ENCODE measurements at places on chromosomes 5 and 9.

DNA sequence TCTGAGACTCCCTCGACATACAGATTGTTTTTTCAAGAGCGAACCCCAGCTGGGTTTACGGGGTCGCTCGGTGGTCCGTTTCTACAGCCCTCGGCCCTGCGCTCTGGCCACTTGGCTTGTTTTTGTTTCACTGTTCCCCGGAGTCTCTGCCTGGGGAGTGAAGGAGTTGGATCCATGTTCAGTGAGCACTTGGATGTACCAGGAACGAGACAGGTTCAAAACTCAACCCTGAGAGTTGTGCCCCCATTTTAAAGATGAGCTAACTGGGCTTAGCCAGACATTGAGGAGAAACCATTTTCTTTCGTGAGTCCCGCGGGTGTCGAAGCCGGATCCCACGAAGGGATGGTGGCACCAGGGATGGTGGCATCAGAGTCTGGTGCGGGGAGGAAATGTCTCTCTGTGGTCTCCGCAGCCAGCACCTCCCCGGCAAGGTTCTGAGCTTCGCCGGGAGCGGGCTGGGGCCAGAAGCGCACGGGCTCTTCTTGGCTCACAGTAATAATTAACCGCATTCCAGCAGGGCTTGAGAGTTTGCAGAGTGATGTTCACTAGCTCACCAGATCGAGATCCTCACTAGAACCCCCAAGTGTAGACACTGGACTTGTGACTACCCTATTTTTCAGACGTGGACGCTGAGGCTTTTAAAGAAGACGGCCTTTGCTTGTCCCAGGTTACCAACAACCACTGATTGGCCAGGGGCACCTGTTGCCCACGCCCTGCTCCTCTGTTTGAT is 1.0 kb downstream of the MSX2 start:
- no peak for DNase-seq

DNA sequence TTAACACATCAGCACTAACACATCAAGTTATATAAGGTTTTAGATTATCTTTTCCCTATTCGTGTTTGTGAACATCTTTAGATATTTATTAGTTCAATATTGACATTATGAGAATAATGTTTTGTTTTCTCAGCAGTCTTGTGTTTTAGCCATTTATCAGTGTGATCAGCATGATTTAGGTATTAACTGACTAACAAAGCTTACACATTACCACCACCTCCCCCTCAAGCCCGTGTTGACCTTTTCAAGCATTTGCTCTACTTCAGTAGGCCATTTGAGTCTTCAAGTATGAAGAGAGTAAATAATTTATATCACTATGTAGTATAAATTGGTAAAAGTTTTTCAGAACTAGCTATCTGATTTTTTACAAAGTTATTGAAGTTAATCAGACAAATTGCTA is 6.9 kb downstream of the PBX3 start:
- DNase-seq = no peak

- no peak for DNase-seq
Observed at GRCh38 chr9:116464987-116465571, 222.0 kb upstream of the TRIM32 start.

GRCh38 chr5:38258319-38259061 is at the start of gene EGFLAM:
Gene EGFLAM (plus strand): TSS chr5:38258559. CDS start chr5:38258755, 196 bp downstream.
- DNase-seq = no peak

GRCh38 chr5:177523711-177524538 is 7.2 kb upstream of the DDX41 start:
- DNase-seq = no peak

DNA sequence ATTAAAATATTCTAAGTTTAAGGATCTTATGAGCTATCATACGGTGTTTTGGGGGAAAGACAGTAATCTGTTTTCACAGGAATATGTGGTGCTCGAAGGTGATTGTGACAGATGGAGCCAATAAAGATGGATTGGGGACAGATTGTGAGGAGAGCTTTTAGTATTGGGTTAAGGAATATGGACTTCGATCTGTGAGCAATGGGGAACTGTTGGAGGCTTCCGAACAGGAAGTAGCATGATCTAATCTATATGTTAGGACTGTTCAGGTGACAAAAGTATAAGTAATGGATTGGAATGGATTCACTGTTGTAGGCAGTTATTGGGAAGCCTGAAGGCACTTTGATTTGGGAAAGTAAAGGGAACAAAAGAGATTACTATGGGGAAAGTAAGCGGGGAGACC is 7.4 kb upstream of the ELL2 start:
- DNase-seq = no peak
